ENCODE measurements at places on chromosomes 2 and 18.

DNA sequence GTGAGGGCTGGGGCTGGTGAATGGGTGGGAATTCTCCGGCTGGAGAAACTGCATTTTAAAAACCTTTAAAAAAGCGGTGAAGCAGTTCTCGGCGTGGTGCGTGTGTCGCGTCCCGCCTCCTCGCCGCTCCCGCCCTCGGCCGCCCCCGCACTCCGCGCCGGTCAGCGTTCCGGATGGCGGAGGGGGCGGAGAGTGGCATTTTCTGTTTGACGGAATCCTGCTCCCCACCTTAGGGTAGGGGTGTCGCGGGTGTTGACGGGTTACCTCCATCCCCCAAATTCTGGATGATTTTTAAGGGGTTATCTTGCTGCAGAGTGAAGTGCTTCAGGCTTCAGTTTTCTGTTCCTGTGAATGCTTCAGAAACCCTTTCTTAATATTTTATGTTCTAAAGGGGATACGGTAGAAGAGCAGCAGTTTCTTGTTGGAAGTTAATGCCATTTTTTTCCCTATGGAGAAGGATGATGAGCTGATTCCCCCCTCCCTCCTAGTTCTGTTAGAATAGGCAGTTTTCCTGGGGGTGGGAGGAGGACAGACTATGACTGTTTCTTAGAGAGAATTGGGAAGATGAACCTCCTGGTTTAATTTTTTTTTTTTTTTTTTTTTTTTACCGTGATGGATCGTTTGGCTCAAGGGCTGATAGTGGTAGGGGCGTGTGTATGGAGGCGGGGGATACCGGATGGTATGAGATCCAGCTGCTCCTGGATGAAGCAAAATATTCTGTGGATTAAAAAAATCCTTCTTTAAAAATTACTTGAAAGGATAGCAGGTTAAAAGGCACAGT, 756 bp downstream of the ABI2 start:
- peak; percentile 30 for DNase-seq

DNA sequence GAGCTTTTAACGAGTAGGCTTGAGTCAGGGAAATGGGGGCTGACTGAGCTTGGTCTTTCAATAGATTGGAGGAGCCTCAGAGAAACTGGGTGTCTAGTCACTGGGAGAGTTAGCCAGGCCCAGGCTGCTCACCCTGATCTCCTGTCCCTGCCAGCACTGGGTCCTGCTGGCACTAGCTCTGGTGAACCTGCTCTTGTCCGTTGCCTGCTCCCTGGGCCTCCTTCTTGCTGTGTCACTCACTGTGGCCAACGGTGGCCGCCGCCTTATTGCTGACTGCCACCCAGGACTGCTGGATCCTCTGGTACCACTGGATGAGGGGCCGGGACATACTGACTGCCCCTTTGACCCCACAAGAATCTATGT, 720 bp downstream of the KRTCAP3 start:
- no peak for DNase-seq

GRCh38 chr2:221005338-221005737, 566.8 kb downstream of the EPHA4 start:
- no peak for DNase-seq

DNA sequence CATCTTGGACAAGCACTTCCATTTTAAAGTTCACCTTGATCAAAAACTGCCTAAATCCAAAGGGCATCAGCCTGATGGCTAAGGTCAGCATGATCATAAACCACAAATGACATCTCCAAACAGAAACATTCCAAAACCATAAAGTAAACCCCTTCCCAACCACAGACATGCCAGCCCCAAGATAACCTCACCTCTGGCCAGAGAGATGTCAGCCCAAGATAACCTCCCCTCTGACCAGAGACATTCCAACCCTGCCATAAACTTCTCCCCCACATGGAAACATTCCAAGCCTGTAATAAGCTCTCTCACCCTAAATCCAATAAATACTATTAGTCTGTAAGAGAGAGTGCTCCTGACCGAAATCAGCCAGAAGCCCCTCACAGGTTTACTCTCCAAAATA, 18.6 kb upstream of the MARCO start:
- no peak for DNase-seq

- DNase-seq: no peak
Measured at GRCh38 chr2:226211439-226211838, 588.2 kb downstream of the IRS1 start.

DNA sequence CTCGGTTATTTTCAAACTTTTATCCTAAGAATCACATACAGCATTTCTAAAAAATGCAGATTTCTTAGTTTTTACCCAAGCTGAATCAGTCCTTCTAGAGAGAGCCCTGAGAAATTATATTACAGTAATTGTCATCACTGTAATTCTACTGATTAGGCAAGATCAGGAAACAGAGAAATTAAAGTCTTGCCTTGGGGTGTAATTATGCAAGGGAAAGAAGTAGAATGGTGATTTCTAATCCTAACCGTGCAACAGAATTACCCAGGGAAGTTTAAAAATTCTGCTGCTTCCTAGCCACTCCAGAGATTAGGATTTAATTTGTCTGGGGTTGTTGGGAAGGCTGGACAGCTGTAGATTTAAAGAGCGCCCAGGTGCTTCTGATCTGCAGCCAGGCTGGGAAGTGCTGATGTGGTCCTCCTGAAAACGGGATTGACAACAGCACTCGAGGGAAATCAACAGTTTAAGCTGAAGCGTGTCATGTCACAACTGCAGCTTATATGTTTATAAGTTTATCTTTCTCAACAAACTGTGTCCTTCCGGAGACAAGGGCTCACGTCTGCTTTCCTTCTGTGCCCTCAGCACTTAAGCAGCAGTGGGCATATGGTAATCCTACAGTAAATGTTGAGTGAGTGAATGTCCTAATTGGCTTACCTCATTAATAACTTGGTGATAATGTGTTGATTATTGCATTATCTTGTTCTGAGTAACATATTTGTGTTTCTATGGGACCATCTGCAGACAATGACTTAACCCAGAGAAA, 671.9 kb upstream of the SOX11 start:
- DNase-seq: no peak

GRCh38 chr2:238878051-238878735, 30.3 kb downstream of the TWIST2 start:
- DNase-seq: no peak

GRCh38 chr2:114011713-114012112, 121.8 kb downstream of the ACTR3 start:
- DNase-seq: no peak

DNA sequence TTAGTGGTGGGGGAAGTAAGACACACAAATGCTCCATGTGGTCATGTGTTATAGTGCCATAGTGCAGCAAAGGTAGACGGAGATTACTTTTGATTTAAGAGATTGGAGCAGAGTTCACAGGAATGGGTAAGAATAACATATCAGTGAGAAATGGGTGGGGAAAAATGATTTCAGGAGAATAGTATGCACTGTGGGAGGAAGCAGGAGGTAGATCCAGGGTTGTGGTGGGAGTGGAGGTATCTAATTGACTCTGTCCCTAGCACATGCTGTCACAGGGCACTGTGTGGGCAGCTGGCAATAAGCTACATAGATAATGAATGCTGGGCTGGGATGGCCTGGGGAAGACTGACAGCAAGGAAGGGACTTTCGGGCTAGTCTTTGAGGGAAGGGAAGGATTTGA, 65.3 kb downstream of the STAT1 start:
- DNase-seq: no peak

DNA sequence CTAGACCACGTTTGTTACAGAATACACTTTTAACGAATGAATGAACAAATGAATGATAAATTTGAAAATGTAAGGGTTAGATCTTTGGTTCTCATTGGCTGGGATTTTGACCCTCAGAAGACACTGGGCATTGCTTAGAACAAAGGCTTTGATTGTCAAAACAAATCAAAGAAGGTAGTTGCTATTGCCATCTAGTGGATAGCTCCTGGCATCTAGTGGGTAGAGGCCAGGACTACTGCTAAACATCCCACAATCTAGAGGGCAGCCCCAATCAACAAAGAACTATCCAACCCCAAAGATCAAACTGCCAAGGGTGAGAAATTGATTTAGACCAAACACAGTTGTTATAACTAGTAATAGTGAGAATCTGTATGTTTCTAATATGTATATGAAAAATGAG, 552.3 kb downstream of the KCNJ3 start:
- DNase-seq: no peak

DNA sequence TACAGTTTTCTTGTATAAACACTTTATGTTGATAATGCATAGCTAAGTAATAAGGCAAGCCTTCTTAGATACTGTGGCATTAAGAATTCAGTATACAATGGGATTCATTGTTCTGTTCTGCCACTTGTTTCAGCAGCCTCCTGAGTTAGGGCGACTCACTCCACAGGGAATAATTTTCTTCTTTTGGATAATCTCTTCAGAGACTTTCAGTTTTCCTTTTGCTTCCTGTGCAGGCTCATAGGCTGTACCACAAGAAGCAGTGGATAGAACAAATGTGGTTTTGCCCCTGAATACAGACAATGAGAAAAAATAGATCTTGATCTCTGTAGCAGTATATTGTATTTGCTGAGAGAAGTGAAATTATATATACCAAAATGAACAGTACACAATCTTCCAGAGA, 298.0 kb downstream of the ZNF407 start:
- no peak for DNase-seq

- no peak for DNase-seq
Measured at GRCh38 chr2:119764832-119765231, 5.1 kb downstream of the PTPN4 start.

GRCh38 chr18:45175511-45175910, 439.8 kb upstream of the SLC14A2 start:
- DNase-seq: no peak

GRCh38 chr2:22375096-22375495, 1009.9 kb upstream of the KLHL29 start:
- DNase-seq: no peak

- DNase-seq: no peak
Measured at GRCh38 chr2:157509744-157510143, 65.9 kb upstream of the CYTIP start.

DNA sequence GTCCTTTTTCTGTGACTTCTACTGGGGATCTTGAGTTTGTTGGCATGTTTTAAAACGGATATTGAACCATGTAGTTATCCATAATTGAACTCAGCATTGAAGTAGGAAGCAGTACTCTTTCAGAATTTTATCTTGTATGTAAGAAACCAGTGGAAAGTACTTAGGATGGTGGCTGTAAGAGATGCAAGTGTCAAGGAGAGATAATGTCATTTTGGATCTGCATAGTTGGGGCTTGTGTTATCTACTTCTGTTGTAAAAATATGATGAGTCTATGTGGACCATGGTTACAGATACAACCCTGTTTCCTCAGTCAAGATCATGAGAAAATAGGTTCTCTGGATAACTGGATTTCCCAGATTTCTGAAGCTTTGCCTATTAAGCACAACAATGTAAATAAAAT, 113.7 kb downstream of the NAB1 start:
- no peak for DNase-seq

GRCh38 chr2:165456027-165456426, 13.5 kb upstream of the CSRNP3 start:
- DNase-seq: no peak

- DNase-seq: no peak
Measured at GRCh38 chr2:237056287-237056875, 29.3 kb upstream of the COPS8 start.

- no peak for DNase-seq
Measured at GRCh38 chr2:102599486-102599885, 19.9 kb upstream of the SLC9A2 start.

- DNase-seq: no peak
Measured at GRCh38 chr2:156765043-156765442, 328.9 kb downstream of the GPD2 start.

GRCh38 chr2:122905431-122905830, 1119.7 kb upstream of the CNTNAP5 start:
- no peak for DNase-seq

DNA sequence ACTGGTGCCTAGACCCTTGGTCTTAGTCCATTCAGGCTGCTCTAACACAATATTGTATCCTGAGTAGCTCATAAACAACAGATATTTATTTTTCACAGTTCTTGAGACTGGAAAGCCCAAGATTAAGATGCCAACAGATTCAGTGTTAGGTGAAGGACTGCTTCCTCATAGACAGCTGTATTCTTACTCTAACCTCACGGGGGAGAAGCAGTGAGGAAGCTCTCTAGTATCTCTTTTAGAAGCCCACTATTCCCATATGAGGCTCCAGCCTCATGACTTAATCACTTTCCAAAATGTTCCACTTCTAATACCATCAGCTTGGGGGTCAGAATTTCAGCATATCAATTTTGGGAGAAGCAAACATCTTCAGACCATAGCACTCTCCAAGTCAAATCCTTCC, 833.4 kb downstream of the LRRTM4 start:
- DNase-seq: no peak

- no peak for DNase-seq
Measured at GRCh38 chr2:42977270-42978174, 185.1 kb upstream of the HAAO start.

DNA sequence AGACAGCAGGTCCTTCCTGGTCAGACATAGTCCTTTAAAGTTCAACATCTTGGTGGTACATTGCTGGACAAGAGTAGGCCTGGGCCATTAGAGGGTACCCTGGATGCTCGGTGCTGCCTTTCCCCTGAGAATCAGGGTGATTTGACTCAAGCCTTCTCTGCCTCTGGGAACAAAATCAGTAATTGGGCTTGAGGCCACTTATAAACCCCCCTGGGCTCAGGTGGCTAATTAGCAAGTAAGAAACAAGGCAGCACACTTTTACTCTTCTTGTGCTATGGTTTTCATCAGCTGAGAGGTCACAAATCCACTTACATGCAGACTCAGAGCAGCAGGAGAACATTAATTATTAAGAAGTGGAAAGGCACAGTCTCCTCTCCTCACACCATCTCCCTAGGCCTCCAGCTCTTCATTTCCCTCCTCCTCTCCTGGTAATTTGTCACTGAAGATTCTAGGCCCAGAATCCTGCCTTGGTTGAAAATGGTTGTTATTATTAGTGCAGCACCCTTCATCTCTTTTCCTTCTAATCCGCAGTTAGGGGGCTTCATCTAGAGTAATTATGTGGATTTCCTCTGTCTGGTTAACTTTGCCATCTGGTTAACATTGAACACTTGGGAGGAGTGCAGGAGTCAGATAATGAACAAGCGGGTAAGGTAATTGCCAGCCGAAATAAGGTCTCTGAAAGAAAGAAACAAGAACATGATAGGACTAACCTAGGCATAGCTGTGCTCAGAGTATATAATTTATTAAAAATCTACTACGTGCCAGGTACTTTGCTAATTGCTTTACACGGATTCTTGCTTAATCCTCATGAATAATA, 29.7 kb upstream of the CASP10 start:
- no peak for DNase-seq

DNA sequence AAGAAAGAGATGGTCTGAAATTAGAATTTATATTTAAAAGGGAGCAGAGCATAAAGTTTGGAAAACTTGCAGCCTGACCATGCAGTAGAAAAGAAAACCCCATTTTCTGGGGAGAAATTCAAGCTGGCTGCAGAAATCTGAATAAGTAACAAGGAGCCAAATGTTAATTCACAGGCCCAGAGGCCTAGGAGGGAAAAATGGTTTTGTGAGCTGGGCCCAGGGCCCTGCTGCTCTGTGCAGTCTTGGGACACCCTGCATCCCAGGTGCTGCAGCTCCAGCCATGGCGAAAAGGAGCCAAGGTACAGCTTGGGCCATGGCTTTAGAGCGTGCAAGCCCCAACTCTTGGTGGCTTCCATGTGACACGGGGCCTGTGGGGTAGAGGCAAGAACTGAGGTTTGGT, 41.3 kb downstream of the CFAP36 start:
- DNase-seq: no peak
